ENCODE measurements at places on chromosomes 12 and 14.

- no peak for DNase-seq
These were observed 151.0 kb upstream of the LMO3 start for GRCh38 chr12:16756833-16757555.

- DNase-seq, result no peak
These were observed 42.8 kb upstream of the CORO1C start for GRCh38 chr12:108773798-108774788.

- no peak for DNase-seq
These were observed 27.2 kb downstream of the ARID2 start for GRCh38 chr12:45756666-45757065.

- no peak for DNase-seq
These were observed 133.2 kb downstream of the RAD51B start for GRCh38 chr14:67952786-67953185.

DNA sequence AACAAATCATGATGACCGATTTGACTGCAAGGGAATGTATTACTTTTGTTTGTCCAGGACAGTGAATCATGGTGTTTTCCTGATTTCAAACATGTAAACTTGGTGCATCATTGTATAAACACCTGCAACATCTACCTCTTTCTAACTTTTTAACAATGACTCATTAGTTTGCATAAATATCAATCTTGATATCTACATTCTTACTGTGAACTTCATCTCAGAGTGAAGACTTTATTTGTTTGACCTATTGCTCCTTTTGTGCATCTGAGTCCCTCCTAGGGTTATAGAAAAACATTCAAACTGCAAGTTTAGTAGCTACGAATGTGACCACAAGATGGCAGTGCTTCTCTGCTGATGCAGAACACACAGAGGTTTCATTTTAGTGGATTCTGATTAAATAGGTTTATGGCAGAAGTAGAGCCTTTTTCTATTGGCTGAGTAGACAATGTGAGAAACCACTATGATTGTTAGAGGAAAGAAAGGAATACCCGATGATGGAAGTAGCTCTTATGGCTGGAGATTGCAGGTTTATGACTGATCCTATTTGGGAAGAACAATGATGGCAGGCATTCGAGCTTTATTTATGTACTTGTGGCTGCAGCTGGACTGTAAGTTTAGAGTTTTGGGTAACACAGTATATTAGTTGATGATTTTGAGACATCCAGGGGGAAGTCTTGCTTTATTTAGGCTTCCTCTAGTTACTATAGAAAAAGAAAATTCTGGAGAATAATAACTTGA is 244.2 kb upstream of the OR4E1 start:
- no peak for DNase-seq

DNA sequence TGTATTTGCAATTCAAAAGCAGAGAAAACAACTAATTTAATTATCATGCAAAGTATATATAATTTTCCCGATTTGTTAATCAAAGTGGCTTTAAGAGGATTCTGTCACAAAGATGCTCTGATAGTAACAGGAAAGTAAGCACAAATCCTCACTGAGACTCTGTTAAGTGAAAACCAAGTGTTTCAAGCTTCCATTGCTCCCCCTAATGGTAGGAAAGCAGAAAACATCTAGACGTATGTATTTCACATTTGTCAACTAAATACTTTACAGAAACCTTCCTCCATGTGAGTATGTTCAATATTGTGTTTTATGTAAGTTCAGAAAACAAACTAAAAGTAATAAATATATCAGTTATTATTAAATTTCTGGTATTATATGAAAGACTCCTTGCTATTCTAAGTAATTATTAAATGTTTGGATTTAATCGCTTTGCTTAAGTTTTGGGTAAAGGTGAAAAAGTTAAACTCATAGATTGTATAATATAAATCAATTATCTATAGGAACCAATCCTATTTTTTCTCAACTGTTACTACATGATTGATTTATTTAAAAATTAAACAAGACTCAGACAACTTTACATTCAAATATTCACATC is 1.5 kb upstream of the NTS start:
- DNase-seq, result no peak

DNA sequence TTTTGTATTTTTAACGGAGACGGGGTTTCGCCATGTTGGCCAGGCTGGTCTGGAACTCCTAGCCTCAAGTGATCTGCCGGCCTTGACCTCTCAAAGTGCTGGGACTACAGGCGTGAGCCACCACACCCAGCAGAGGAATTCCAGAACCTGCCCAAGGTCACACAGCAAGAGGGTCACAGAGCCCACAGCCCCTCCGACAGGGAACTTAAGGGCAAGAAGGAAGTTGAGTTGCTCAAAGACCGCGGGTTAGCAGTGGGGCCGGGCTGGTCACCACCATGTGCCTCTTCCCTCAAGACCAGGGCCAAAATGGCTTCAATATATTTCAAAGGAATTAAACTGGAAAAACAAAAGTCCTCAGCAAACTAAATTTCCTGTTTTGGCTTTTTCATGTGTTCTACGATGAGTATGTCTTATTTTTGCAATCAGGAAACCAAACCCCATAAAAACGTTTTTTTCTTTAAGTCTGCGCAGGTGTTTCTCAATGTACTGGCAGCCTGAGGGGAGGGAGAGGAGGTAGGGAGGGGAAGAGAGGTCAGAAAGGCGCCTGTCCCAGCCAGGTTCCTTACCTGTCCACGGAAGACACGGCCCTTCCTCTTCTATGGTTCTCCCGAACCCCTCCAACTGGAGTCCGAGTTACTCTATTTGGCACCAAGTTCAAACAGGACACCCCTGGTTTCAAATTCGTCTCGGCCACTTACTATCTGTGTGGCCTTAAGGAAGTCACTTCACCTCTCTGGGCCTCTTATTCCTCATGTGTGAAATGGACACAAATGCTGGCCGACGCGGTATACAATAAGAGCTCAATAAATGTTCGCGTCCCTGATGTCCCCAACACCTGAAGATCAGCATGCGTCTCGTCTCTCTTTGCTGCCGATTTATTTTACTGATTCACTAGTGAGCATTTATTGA is 778 bp downstream of the SLC8B1 start:
- DNase-seq, result no peak

DNA sequence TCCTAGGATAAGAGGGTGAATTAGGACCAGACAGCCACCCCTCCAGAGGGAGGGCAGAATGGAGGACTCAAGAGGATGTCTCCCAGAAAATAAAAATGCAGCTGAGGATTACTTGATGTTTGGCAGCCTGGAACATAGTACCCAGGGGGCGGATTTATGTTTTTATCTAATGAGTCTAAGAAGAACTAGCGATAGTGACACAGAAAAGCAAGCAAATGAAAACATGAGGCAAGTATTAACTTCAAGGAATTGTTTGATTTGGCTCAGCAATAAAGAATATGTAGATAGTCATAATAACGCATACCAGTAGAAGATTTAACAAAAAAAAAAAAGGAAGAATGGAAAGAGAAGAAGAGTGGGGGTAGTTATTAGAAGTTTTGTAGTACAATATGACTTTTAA is 10.0 kb upstream of the SLC7A8 start:
- no peak for DNase-seq

DNA sequence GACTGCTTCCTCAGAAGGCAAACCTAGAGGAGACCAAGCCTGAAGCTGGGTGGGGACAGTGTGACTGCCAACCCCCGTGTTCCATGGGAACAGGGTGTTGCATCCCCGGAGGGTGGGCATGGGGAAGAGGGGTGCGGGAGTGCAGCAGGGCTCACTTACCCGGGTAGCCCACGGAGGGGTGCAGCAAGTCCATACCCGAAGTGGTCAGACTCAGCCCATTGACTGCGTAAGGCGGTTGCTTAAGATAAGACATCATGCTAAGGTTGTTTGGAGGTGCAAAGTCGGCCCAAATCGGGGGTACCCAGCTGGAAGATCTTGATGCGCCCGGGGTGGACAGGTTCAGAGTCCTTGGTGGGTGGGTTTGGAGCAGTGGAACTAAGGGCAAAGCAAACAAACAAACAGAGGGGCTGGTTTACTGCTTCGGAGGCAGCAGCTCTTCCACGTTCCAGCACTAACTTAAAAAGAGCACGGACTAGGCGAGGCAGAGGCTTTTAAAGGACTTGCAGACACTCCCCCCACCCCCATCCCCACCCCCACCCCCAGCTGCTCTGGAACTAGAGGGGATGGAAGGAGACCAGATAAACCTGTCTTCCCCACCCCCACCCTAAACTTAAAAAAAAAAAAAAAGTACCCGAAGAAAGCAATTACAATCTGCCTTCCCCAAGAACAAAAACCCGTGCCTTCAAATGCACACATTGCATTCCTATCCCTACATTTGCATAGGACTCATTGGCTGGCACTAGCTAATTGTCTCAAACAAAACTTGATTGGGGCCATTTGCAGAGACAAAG is 4.9 kb downstream of the OTX2 start:
- DNase-seq, result no peak

Measured in cerebellar nuclear complex (tissue), 1 donor.